Activated CD4-positive, alpha-beta T cell treated with anti-CD3 and anti-CD28 coated beads, Interleukin-2, amount 50 U/mL, for 4 hours (primary cell): ENCODE measurements at places on chromosomes 3 and 15.
A peak's percentile ranks its signal among the peaks of the same experiment; 100 is the strongest.

GRCh38 chr3:8727605-8728512, 5.7 kb upstream of the CAV3 start:
- no peak for DNase-seq

- DNase-seq = no peak
Measured at GRCh38 chr3:162799910-162800309, 1303.3 kb downstream of the OTOL1 start.

DNA sequence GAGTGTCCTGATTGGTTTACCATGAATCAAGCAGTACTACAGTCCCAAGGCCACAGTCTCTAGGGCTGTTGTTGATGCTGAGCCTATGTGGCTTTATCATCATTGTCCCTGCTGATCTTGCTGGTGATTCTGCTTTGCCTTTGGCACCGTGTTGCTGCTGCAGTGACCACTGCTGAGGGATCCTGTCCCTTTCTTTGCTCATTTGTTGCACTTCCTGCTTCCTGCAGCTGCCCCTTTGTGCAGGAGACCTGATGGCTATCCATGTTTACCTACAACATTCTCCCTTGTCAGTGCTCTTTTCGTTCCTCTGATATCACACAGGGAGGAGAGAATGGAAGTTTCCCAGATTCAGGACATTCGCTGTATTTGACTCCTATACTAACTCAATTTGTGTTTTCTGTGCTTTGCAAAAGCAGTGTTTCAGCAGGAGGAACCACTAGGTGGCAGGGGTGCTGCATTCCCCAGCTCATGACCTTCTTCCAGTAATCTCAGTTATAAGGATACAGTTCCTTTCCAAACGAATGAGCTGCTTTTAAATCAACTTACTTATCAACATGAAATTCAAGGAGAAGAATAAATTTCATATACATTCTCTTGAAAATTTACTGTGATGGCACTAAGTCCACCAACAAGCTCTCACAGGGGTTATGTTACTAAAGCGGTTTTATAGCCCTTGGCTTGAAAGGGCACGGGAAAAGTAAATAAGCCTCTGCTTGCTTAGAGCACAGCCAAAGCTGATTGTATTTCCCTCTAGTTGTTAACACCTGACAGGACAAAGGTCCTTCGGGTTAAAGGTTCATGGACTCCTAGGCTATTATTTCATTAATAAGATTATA, 9.7 kb upstream of the THUMPD3 start:
- DNase-seq = peak; percentile 50

DNA sequence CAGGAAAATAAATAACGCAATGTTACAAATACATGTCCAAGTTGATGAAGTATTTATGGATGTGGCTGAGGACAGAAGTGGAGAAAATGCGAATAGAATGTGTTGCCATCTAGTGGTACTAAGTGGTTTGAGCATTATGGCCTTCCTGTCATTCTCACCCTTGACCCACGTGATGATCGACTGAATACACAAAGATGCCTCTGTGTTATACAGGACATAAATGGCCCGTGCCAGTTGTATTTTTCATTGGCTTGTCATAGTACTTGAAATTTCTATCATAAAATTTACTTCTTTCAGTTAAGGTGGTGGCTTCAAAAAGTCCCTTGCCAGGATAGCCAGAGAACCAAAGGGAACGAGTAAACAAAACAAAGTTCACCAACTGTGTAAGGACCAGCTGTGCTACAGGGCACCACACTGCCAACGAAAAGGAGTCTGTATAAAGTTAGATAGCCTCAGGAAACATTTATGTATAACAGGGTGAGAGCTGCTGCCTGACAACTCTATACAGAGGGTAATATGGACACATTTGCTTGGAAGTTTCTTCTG, 103.7 kb downstream of the MYH15 start:
- DNase-seq = no peak

- no peak for DNase-seq
Measured at GRCh38 chr15:66956672-66957430, 108.6 kb upstream of the SMAD3 start.

DNA sequence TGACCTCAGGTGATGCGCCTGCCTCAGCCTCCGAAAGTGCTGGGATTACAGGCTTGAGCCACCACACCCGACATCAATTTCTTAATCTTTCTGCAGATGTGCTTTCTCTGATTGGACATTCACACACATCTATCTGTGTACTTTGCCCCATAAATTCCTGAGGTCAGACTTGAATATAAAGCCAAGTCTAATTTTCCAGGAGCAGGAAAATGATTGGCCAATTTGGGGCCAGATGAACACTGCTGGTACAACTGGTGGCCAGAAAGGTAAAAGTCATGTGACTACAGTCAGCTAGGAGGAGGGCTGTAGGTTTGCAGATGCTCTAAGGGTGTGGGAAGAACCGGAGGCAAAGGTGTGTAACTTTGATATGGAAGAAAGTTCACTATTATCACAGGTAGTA, 3.2 kb upstream of the RAD51 start:
- no peak for DNase-seq

DNA sequence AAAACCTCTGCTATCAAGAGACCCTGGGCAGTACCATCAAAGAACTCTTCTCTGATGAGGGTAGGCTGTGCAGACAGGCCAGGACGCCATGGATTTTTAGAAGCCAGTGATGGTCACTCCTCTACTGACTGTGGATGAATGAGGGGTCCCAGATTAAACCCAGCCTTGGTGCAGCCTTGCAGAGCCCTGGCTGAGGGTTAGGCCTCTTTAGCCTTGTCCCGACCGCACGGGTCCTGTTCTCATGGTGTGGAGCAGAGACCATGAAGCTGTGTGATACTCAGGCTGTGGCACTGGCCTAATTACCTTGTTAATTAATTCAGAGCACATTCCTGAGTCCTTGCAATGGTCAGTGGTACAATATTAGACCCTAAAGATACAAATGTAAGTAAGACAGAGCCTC, 71.7 kb downstream of the FBN1 start:
- DNase-seq = no peak

- no peak for DNase-seq
Measured at GRCh38 chr3:126119976-126120375, 36.1 kb upstream of the SLC41A3 start.

GRCh38 chr3:188584958-188585689, 431.2 kb downstream of the LPP start:
- DNase-seq = no peak

- DNase-seq = no peak
Measured at GRCh38 chr3:36988356-36988755, 4.6 kb downstream of the EPM2AIP1 start.

DNA sequence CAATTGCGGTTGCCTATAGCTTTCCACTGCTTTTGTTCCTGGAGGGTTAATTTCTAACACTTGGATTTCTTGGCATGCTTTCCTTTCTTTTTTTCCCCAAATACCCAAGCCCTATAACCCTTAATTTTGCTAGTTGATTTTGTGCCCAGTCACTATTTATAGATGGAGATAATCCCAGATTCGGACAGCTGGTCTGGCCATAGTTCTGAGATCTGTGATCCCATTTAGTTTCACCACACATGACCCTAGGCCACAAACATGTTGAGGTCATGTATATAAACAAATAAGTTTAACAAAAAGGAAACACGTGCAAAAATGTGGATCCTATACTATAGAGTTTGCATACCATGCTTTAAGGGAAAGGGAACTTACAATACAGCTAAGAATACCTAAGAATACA, 111.4 kb downstream of the ZMAT3 start:
- DNase-seq = no peak

DNA sequence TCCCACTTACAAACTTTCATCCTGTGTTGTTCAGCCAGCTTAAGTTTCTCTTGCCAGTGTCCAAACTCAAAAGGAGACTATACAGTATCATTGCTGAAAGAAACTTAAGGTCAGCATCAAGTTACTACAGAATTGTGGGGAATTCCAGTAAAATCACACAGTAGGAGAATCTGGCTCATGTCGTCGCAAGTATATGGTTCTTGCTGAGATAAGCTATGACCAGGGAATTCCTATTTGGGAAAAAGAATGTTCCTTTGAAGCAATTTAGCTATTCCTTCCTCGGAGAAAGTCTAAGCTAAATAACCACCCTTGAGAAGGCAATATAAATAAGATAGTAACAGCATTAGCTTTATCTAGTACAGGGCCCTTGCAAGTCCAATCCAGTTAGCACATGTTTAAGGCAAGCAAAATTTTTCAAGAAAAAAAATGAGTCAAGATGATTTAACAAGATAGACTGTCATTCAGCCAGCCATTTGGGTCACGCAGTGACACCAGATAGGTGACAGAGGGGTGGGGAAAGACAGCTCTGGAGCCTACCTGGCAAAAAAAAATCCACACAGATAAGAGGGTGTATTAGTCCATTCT, 78.2 kb upstream of the THBS1 start:
- DNase-seq = no peak

DNA sequence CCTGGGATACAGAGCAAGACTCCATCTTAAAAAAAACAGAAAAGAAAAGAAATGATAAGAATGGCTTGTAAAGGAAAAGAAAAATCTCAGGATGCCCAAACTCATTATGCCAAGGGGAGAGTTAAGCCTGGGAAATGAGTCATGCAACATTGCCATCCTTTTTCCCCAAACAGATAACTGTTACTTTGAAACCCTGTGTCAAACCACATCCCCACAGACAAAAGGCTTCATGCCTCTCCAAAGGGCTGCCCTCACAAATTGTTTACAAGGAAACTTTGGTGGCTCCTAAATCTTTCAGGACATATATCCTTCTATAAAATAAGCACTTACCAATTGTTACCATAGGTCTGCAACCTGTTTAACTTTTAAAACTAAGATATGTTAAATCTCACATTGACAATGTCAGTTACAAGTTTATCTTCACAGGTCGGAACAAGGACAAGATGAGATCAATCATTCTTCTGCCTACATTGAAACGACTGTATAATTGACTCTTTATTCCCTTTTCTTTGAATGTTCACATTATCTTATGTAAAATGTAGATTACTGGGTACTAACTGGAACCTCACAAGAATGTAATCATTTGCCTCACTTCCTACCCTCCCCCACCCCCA, 18.6 kb upstream of the SENP7 start:
- DNase-seq = no peak

- DNase-seq = no peak
Measured at GRCh38 chr3:42300013-42300412, 34.0 kb upstream of the CCK start.
